Stimulated activated CD4-positive, alpha-beta T cell treated with anti-CD3 and anti-CD28 coated beads, Interleukin-2, amount 100 ng/mL, for 24 hours (primary cell): ENCODE measurements at places on chromosomes 6 and 20.
A peak's percentile ranks its signal among the peaks of the same experiment; 100 is the strongest.

DNA sequence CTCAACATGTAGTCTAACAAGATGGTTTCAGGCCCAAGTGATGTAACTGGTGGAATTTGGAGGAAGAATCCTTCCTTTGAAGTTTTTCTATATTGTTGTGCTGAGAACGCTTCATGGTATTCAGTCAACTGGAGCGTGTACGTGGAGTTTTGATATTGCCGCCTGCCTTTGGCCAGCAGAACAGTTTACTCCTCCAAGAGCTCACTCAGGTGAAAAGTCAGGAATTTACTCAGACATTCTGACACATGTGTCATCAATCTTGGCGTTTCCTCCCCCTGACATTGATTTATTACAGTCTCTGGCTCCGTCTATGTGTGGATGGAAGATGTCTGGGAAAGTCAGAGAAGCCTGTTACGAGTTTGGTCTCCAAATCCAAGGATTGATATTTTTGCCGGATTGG is 19.0 kb upstream of the TGM2 start:
- DNase-seq = no peak

- no peak for DNase-seq
These were observed 37.6 kb downstream of the RSPH3 start for GRCh38 chr6:158962371-158962770.

GRCh38 chr6:66508433-66508832 is 801.4 kb upstream of the EYS start:
- DNase-seq = no peak

DNA sequence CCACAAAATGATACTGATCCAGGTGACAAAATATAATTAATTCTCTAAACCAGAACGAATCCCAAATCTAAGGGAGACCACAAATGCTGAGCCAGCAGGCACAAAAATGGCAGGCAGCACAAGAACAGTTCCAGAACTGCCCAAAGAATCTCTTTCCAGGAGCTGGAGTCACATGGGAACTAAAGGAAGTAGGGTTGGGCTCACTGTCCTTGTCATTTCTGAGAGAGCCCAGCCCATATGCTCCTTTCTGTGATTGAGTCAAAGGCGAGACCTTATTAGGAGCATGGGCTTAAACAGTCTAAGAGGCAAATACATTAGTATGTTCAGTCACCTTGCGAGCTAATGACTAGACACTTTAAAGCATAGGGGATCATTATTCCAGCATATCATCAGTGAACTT is 327.6 kb upstream of the ARID1B start:
- no peak for DNase-seq

- peak; percentile 13 for DNase-seq
These were observed at the start of gene HLA-DRB1 for GRCh38 chr6:32589596-32590449. TSS of gene HLA-DRB1 (minus strand) at chr6:32589848. CDS start at chr6:32589742, 106 bp downstream.

GRCh38 chr6:89792881-89793280 is 26.7 kb downstream of the MDN1 start:
- DNase-seq = no peak

DNA sequence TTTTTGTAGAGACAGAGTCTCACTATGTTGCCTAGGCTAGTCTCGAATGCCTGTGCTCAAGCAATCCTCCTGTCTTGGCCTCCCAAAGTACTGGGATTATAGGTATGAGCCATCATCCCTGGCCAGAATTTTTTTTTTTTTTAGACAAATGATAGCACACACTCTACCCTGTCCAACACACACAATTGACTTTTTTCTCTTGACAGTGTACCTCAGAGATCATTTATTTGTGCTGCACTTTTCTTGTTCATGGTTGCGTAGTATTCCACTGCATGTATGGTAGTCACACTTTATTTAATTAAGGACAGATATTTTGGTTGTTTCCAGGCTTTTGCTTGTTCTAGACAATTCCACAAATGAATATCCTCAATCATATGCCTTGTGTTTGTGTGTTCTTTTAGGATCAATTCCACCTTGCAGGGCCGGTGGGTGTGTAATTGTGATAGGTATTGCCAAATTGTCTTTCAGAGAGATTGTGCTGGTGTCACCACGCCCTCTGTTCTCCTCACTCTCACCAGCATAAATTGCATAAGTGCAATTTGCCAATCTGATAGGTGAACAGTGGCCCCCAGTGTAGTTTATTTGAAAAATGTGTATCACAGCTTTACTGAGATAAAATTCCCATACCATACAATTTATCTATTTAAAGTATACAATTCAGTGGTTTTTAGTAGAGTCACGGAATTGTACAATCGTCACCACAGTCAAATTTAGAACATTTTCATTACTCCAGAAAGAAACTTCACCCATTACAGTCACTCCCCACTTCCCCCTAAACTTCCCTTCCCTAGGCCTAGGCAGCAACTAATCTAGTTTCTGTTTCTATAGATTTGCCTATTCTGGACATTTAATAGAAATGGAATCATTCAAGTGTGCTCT is 20.1 kb downstream of the SRC start:
- DNase-seq = no peak

- DNase-seq = no peak
These were observed 3.2 kb downstream of the OLIG3 start for GRCh38 chr6:137490961-137491360.

GRCh38 chr6:167324111-167324510 is 775 bp upstream of the TTLL2 start:
- no peak for DNase-seq

- no peak for DNase-seq
These were observed 391.2 kb upstream of the MAP3K7 start for GRCh38 chr6:90978046-90978445.

- DNase-seq = no peak
These were observed 38.0 kb upstream of the ECHDC1 start for GRCh38 chr6:127381384-127381783.

- no peak for DNase-seq
These were observed 71.8 kb downstream of the ASCC3 start for GRCh38 chr6:100809346-100809745.

- no peak for DNase-seq
These were observed 39.4 kb upstream of the MYB start for GRCh38 chr6:135141728-135142127.

GRCh38 chr6:49739423-49739822 is 4.8 kb downstream of the CRISP3 start:
- no peak for DNase-seq

GRCh38 chr6:54813892-54814291 is 32.7 kb upstream of the FAM83B start:
- no peak for DNase-seq

- no peak for DNase-seq
These were observed 148.3 kb downstream of the HACE1 start for GRCh38 chr6:104711371-104711770.

- DNase-seq = no peak
These were observed 241.0 kb downstream of the ADGRG6 start for GRCh38 chr6:142542704-142543233.

GRCh38 chr20:61584851-61585250 is 332.8 kb downstream of the CDH4 start:
- no peak for DNase-seq

- DNase-seq = no peak
These were observed 29.4 kb upstream of the TAGAP start for GRCh38 chr6:159074120-159074684.

DNA sequence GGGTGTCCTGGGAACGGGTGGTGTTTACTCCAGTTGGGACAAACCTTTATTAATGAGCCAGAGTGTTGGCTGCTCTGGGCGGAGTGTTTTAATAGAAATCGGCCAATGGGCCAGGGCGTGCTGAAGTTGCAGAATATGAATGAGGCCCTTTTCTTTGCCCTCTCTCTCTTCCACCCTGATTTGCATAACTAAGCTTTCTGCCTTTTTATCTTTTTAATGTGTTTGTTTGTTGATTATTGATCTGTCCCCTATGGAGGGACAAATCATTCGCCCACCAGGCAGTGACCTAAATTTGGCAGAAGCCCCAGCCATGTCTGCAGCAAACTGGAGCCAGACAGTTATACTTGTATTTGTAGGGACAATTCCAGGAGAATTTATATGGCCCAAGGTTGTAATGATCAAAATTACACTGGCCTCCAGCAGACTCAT is 420.9 kb downstream of the PREX1 start:
- DNase-seq = no peak

DNA sequence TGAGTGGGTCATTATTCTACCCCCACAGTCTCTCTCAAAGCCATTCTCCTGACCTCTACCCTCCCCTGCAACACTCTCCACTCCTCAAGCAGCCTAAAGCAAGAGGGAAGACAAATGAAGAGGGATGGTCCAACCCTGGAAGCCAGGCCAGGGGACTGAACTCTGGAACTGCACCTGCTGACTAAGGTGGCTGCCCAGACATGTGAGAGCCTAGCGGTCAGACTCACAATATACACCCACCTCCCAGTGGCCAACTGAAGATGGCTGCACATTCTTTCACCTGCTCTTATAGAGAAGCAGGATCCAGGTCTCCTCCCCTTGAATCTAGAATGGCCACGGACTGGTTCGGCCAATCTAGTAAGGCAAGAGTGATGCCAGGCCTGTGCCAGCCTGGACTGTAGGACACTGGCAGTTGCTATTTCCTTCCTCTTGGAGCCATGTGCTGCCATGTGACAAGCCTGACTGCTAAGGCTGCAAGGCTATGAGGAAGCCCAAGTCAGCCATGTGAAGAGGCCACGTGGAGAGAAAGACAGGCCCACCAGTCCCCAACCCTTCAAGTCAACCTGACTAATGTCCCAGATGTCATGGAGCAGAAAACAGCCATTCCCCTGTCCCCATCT is 31.8 kb downstream of the ACSS1 start:
- DNase-seq = no peak

DNA sequence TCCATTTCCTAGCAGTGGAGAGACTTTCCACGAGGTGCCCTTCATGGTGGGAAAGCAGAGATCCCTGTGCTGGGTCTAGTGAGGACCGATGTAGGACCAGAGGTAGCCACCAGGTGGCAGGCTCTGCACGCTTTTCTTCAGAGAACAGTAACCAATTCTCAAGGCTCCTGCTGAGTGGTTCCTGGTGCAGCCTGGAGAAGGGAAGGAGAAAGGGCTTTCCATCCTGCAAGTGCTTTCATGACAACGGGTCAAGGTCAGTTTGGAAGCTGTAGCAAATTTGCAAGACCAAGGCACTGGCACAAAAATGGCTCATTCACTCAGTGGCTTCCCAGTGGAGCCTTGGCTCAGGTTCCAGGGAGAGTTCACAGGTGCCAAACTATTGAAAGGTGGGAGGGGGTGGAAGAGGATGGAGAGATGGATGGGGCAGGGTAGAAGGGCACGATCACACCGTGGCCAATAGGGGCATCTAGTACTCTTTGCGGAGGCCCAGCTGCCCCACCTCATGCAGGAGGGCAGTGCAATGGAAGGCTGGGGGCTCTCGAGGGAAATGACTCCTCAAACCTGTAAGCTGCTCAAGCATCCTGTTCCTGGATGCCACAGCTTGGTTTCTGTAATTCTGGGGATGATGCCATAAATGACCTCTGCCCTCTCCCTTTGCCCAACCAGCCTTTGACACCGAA is 25.5 kb upstream of the KCNK16 start:
- peak; percentile 79 for DNase-seq

DNA sequence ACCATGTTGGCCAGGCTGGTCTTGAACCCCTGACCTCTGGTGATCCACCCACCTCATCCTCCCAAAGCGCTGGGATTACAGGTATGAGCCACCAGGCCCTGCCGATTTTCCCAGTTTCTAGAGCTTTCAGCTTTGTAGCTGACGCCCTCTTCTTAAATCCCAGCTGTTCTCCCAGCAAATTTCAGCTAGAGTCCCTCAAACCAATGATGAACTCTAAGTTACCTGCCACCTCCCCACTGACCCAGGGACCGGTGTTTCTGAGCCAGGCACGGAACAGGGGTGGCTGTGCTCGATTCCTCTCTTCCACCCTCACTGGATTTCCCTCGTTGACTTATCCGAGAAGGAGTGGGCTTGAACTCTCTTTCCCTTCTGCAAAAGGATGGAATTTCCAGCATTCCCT is 39.1 kb downstream of the SUN5 start:
- DNase-seq = no peak

DNA sequence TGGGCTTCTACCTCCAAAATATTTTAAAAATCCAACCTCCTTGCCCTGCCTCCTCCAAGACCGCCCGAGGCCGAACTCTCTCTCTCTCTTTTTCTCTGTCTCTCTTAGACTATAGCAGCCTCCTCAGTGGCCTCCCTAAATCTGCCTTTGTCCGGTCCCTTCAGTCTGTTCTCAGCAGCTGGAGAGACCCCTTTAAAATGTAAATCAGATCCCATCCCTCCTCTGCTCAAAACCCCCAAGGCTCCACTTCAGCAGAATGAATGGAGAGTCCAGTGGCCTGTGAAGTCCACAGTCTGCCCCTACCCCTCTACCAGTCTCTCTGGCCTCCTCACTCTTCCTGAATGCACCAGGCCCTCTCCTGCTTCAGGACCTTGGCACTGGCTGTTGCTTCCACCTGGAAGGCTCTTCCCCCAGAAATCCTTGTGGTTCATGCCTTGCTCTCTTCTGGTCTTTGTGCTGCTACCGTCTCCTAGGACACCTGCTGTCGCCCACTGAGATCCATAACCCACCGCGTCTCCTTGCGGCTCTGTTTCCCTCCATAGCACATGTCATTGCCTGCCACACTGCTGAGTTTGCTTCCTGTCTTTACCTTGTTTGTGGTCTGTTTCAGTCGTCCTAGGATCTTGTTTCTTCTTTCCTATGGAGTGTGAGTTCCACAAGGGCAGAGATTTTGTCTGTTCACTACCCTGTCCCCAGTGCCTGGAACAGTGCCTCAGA is 6.0 kb downstream of the MLN start:
- no peak for DNase-seq

DNA sequence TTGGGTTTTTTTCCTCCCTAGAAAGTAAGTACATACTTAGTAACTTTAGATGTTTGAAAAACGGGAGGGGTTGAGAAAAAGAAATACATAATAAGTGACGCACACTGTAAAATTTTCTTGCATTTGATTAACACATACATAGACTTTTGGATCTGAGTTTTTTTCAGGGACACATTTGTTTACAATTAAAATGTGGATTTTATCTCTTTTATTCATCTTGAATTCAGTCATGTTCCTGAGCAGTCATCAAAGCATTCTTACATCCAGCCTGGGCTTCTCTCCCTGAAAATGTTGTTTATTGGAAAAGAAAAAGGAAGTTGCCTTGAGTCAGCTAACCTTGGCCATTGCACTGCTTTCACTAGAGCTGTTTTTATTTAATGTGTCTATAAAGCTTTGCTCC is 8.7 kb upstream of the RPP40 start:
- DNase-seq = no peak

DNA sequence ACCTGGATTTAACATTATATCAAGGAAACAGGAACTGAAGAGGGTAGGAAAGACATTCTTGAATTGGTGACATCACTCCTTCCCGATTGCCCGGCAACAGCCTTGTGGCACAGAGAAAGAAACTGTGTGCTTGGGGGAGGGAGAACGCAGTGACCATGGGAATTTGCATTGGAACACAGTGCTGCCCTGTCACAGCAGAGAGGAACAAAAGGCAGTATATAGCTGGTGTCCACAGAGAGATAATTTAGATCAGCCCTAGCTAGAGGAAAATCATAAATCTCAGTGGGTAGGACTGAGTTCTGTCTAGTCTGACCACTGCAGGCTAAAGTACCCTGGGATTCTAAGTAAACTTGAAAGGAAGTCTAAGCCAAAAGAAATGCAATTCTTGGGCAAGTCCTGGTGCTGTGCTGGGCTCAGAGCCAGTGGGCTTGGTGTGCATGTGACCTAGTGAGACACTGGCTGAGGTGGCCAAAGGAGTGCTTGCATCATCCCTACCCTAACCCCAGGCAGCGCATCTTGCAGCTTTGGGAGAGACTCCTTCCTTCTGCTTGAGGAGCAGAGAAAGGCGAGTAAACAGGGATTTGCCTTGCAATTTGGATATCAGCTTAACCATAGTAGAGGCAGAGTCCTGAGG is 697.6 kb downstream of the HACE1 start:
- no peak for DNase-seq

GRCh38 chr6:102114402-102114801 is 720.9 kb downstream of the GRIK2 start:
- no peak for DNase-seq
